ENCODE measurements at places on chromosomes 2 and 18.

- DNase-seq = no peak
These were observed 12.2 kb downstream of the METAP1D start for GRCh38 chr2:172011812-172012575.

DNA sequence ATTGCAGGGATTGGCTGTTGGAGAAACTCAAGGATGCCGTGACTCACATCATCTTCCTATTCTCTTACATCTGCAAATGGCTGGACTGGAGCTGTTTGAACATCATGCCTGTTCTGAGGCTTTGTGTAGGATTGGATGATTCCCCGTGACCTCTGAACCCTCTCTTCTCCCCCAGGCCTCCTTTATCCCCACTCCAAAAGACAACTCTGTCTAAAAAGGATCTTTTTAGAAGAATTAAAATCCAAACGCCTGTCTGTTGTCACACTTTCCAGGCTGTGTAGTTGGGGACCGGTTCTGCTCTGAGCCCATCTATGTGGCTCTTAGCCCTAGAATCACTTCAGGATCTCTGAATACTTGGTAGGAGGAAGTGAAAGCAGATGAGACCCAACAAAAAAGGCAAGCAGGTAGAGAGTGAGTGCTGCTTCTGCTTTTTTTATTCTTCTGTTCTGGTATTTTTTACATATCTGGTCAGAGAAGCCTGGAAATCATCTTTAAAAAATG is 565 bp downstream of the SP140 start:
- no peak for DNase-seq

DNA sequence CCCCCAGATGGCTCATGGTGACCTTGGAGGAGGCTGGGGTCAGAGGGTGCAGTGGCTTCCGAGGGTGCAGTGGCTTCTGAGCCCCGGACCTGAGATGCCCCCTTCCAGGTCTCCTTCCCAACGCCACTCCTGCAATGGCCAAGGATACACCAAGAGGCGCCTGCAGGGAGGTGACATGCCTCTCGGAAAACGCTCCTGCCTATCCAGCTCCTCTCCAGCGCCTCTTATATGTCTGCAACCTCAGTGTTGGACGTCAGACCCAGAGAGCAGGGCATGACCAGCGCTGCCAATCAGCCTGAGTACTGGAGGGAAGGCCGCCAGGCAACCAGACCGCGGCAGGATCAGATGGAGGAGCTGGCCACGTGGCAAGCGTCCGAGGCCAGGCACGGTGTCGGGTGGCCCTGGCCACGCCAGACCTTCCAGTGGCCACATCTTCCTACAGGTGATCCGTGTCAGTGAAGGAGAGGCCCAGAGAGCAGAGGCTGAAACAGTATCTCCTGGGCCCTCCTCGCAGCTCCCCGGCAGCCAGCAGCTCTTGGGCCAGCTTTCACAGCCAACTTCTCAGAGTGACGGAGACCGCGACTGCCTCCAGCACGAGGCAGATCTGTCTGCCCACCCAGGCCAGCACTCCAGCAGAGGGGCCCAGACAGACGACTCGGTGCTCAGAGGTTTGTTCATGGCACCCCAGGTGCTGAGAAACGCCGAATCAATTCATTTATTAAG is 199.5 kb upstream of the SALL3 start:
- DNase-seq = no peak

- DNase-seq = no peak
These were observed 243.6 kb downstream of the HDAC4 start for GRCh38 chr2:239157269-239157668.

DNA sequence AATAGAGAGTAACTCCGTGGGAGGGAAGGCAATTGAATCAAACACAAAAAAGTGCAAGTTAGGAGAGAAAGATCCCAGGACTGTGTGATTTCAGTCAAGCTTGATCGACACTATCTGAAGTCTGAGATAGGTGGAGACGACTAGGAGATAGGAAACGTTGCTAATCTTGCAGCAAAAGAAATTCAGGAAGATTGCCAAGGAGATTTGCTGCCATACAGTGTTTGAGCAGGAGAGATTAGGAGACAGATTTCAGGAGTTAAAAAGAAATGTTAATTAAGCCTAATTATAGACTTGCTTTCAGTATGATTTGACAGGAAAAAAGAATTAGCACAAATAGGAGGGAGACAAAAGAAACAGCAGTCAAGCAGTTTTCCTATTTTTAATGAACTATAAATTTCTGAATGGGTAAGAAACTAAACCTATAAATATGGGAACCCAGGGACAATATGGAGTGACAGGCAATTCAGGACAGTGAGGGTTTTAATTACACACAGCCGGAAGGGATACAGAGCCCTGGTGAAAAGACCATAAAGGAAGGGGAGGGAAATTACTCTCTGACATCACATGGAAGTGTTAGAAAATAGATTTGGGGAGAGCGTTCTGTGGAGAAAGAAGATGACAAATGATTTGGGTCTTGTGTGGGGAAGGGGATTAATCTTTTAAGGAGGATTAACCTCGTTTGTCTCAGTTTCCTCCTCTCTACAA is 72.6 kb downstream of the SUCLG1 start:
- DNase-seq = no peak

- DNase-seq = no peak
These were observed 37.5 kb upstream of the ZNF385B start for GRCh38 chr2:179898873-179899272.

- no peak for DNase-seq
These were observed 132.0 kb upstream of the ZSWIM2 start for GRCh38 chr2:186980787-186981550.

- no peak for DNase-seq
These were observed 15.6 kb downstream of the PHLPP1 start for GRCh38 chr18:62730941-62731340.

DNA sequence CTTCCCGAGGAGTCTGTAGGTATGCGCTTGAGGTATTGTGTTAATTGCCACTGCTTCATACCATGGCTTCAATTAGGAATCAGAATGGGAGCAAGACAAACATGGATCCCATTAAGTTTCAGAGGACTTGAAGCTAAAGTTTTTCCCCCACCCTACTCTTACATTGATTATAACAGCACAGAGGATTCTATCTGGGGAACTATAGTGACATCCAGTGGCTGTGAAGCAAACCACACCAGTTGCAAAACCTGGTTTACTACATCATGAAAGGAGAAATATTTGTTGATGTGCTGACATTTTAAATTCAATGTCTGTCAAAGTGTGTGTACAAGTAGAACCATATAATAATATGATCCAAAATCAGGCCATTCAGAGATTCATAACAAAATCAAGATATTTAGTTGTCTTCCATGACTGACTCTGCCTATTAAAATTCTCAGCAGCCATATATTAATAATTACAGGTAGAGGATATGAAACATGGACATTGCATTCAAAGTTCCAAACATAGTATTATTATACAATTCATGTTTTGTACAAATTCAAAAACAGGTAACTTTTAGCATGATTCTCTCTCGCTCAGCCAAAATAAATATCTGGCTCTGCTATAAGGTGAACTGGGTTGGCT is 82.9 kb downstream of the GRB14 start:
- peak; percentile 8 for DNase-seq

GRCh38 chr2:143390171-143390570 is 261.0 kb downstream of the ARHGAP15 start:
- DNase-seq = no peak

- no peak for DNase-seq
These were observed 253.0 kb upstream of the ERBB4 start for GRCh38 chr2:212791569-212791968.

DNA sequence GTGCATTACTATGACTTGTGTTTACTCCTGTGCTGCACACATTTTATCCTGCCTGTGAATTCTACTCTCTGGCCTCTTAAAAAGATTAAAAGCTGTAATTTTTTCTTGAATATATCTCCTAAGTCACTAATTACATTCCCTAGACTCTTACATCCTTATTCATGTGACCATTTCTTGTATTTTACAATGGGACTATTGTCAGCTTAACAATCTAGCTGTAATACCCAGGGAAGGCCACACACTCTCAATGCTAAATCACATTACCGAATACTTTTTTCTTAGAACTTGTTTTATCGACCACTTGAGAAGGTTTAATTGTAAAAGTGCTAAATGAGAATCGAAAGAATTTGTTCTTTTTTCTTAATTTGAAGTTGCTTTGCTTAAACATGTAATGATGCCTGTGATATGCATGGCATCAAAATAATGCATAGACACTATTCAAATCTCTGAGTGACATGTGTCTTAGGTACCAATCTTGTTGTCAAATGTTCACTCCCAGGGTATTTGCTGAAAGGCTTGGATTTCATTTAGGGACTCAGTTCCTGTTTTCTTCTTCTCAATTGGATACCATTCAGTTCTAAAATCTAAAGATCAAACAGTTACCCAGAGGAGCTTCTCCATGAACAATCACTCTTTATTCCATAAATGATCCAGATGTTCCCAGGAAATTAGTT is 498.5 kb downstream of the DPP10 start:
- DNase-seq = no peak

DNA sequence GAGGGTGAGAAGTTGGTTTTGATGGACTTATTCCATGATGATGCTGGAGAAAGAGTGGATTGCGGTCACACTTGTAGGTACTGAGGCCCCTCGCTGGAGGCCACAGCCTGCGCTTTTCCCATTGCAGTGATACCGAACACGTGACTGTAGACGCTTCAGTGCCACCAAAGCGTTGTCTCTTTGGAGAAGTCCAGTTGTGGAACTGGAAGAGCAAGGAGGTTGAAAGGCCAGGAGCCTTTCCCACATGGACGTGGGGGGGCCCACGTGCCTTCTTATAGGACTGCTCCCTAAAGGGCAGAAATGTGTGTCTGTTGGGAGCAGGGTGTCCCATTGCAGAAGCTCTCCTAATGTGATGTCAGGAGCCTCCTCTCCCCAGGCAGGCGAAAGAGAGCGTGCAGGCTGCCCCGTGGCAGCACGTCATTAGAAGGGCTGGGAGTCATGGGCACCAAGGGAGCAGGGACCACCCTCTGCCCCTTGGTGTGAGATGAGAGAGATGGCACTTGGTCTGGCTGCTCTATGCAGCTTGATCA is 31.5 kb downstream of the LPIN1 start:
- DNase-seq = no peak

GRCh38 chr2:65360441-65360840 is 72.0 kb downstream of the SPRED2 start:
- no peak for DNase-seq

- no peak for DNase-seq
These were observed 78.3 kb downstream of the POLR1A start for GRCh38 chr2:86027196-86027921.

- DNase-seq = peak; percentile 8
These were observed 32.4 kb downstream of the NGEF start for GRCh38 chr2:232980683-232981082.

- no peak for DNase-seq
These were observed 612.9 kb downstream of the LRP1B start for GRCh38 chr2:141517852-141518421.

DNA sequence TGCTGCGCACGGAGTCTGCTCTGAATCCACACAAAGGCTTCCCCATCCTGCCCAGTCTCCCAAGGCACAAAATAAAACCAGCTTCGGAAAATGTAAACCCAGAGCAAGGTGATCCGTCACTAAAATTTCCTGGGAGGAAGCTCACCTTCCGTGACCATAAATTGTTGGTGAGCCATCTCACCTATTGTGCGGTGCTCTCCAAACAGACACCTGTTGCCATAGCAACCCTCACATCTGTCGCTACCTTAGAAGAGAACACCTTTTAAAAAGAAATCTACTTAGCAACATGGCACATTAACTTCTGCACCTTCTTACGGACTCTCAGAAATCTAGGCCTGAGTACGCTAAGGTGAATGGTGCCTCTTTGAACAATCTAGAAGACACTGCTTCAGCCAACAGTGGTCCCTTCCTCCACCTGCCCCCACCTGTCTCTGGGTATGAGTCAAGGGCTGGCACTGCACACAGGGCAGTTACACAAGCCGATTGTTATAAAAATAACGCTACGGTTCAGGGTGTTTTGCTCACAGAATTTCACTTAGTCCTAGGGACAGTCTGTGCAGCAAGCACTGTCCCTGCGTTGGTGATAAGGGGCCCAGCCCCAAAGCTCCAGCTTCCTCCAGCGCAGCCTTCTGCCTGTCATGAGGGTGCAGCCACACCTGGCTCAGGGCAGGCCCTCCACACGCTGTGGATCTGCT is 114.9 kb upstream of the ID2 start:
- no peak for DNase-seq

- DNase-seq = no peak
These were observed 88.8 kb downstream of the ZCCHC2 start for GRCh38 chr18:62611453-62612288.

GRCh38 chr2:20077411-20077940 is 26.0 kb upstream of the LAPTM4A start:
- DNase-seq = no peak

GRCh38 chr2:97966545-97967215 is 29.1 kb downstream of the TMEM131 start:
- no peak for DNase-seq

GRCh38 chr2:160352500-160352899 is 141.1 kb downstream of the RBMS1 start:
- no peak for DNase-seq

DNA sequence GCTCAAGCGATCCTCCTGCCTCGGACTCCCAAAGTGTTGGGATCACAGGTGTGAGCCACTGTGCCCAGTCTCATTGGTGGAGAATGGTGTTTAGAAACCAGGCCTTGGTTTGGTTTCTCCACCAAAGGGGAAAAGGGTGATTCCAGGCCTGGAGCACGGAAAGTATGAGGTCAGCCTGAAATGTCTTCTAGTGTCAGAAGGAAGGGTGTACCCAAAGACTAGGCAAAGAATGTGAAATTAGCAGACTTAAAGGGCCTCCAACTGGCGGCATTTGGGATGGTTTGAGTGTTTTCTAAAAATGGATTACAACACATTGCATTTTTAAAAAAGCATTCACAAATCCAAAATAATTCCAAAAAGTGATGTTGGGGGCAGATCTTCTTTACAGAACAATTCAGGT is 139.6 kb downstream of the SH3BP4 start:
- no peak for DNase-seq

DNA sequence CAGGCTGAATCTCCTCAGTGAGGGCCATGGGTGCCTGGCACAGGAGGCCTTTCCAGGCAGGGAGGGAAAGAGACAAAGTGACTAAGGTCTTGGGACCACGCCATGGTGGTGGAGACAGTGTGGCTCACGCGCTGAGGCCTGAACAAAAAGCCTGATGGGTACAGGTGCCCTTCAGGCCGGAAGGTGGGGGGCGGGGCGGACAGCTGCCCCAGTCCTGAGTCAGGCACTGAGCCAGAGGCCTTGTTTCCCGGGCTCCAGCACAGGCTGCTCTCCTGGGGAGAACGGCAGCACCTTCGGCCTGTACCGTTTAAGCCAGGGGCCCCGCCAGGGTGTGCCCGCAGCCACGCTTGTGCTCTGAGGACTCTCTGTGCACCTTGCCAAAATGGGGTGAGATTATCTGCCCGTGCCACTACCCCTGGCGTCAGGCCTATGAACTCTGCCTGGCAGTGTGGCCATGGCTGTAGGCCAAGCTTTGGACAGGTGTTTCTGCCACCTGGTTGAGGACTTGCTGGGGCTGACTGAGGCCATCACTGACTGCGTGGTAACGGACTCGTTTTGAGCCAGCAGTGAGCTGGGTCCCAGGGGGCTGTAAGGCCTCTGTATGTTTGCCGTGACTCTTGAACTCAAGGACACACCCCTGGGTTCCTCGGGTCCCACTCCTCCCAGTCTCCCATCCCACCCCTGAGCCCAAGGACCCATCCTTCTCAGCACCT is 31.7 kb upstream of the DNMT3A start:
- no peak for DNase-seq
